Fibroblast of gingiva (primary cell): ENCODE measurements at places on chromosomes 3 and 15.
A peak's percentile ranks its signal among the peaks of the same experiment; 100 is the strongest.

DNA sequence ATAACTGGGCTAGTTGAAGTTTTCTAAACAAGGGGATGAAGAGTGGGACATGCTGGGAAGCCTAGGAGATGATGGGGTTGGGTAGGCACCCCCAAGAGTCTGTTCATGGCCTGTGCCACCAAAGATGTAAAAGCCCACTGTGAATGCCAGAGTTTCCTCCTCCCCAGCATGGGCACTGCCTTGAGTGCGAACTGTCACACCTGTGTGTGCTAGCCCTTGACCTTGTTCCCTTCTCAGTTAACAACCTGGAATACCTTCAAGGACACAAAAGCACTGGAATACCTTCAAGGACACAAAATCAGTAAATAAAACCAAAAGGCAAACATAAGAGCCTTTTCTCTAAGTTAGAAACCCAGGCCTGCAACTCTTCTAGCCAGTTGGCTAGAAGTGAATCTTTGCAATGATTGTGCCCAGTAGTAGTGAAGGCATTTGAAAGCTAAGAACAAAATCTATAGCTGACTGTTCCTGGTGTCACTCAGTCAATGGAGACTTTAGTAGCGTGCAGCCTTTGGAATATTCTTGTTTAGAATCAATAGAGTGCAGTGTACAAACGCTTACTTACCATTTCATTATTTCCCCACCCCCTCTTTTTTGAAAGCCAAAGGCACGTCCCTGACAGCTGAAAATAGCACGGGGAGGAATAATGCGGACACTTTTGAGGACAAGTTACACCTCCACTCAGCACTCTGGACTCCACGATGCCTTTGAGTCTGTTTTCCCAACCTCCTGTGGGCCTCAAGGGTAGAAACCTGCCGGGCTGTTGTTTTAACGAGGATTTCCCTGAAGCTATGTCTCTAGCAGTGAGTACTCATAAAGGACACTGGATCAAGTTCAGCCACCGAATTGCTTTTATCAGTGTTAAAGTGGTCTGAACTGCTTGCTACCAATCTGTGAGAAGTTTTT is 24.2 kb downstream of the PSMD6 start:
- DNase-seq = no peak

DNA sequence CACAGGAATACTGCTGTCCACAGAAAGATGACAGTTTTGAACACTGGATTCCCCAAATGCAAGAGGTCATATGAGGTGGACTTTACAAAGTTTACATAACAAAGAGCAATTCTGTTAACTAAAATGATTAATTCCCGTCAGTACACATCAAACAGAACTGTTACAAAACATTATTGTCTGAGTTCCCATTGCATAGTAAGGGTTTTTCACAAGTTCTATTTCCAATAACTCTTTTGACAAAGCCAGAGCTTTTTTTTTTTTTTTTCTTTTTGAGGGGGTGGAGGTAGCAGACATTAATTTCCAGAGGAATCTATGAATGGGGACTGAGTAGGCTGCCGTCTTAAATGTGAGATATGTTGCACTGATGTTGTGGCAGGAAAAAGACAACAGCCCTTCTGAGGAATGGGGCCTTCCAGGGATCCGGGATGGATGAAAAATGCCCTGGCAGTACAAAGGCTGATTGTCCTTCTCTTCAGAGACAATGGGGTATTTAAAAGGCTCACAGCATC is 178.1 kb upstream of the KBTBD8 start:
- no peak for DNase-seq

DNA sequence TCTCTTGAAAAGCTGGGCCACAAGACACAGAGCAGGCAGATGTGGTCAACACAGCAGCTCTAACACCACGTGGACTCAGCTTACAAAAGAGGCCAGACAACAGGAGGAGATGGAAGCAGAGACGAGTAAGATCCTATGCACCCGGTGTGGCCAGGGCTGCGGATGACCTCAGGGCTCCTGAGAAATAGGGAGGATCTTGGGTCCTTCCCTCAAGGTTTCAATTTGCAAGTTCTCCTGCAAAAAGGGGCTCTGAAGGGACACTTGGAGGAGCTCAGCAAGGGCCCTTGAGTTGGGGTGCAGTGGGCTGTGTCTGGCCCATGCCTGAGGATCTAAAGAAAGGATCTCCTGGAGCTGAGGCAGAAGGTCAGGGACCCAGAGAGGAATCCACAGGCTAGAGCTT is 249.5 kb upstream of the IGF1R start:
- DNase-seq = no peak

DNA sequence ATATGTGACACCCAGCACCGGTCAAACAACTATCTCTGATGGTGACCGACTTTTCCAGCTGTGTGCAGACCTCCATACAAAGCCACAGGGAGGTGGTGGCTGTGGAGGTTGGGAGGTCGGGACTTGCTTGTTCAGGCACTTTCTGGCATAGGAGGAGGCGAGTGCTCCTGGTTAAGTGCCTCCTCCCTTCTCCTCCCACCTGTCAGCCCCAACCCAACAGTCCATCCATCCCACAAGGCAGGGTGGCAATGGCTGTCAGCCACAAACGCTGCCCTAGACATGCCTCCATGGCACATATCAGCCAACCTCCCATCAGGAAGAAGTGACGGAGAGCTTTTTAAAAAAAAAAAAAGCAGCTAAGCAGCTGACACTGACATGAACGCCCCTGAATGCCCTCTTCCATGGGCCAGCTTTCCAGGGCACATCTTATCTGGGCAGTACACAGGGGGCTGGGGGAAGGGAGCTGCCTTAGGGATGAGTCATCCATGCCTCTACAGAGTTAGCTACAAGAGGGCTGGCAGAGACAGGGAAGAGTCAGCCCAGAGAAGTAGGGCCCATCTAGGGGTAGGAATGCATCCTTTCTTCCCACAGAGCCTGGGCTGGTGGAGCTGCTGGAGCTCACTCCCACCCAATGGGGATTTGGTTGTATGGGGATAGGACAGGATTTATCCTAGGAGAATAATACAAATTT is 41.2 kb downstream of the CCDC12 start:
- DNase-seq = peak; percentile 92

DNA sequence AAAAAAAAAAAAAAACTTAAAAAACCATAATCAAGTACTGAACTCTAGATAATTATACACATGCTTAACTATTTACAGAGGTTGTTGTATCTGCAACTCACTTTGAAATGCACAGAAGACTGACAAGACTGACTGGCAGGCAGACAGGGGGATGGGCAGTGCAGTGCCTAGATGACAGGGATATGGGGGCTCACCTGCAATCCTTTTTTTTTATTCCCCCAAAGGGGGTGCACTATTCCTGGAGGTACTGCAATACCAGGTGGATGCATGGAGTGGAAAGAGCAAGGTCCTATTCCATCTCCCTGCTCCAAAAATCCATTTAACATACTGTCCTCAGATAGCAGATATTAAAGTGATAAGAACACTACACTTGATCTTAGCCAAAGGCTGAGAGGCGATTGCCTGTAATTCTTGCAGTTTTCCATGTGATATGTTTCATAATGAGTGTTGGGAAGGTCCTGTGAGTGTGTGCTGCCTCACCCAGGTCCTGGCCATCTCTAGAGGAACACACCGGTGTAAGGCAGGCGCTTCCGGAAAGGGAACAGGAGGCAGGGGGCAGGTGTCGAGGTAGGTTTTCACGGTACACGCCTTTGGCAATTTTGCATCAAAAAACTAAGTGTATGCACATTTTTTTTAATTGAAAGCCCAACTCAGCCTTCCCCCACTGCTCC is 22.7 kb downstream of the SEC61A1 start:
- peak; percentile 27 for DNase-seq

DNA sequence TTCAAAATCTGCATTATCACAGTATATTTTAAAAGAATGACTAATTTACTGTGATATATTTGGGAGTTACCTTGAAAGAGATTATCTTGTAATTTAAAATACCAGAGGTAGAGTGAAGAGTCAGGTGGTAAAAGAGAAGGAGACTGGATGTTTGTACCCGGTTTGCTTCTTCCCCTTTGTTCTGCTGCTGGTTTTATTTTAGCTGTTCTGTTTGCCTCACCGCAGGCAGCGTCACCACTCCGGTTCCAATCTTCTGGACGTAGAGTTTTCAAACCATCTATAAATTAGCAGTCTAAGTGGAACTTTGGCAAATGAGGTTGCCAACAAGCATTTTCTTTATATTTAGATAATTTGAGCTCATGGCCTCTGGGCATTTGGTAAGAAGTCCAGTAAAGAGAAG is 38.2 kb downstream of the PPARG start:
- no peak for DNase-seq

GRCh38 chr3:130671545-130672312 is 74.9 kb downstream of the PIK3R4 start:
- DNase-seq = no peak

GRCh38 chr15:55549305-55549704 is 38.8 kb downstream of the PYGO1 start:
- no peak for DNase-seq

- no peak for DNase-seq
Observed at GRCh38 chr3:88267847-88268246, 118.1 kb downstream of the C3orf38 start.

DNA sequence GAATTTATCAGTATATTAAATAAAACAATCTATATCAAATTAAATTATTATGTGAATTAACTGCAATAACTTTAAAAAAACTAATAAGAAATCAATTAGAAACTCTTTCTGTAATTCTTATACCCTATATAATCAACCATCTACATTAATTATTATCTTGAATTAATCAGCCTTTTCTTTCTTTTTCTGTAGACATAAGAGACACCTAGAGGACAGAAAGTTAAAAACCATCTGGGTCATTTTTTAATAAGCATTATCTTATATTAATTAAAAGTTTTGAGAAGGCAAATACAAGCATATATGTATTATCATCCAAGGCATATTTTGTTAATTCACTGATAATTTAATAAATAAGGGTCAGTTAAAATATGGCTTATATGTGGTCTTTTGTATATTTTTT is 24.2 kb upstream of the SLC25A26 start:
- no peak for DNase-seq

- DNase-seq = no peak
Observed at GRCh38 chr15:95734422-95735316, 595.8 kb upstream of the NR2F2 start.
